ENCODE measurements at places on chromosomes 4 and X.

GRCh38 chr4:139682741-139683151 lies 17.1 kb downstream of the MGST2 start:
- DNase-seq, result no peak

- DNase-seq, result no peak
Measured at GRCh38 chrX:124231451-124231759, 101.1 kb upstream of the TEX13D start.

DNA sequence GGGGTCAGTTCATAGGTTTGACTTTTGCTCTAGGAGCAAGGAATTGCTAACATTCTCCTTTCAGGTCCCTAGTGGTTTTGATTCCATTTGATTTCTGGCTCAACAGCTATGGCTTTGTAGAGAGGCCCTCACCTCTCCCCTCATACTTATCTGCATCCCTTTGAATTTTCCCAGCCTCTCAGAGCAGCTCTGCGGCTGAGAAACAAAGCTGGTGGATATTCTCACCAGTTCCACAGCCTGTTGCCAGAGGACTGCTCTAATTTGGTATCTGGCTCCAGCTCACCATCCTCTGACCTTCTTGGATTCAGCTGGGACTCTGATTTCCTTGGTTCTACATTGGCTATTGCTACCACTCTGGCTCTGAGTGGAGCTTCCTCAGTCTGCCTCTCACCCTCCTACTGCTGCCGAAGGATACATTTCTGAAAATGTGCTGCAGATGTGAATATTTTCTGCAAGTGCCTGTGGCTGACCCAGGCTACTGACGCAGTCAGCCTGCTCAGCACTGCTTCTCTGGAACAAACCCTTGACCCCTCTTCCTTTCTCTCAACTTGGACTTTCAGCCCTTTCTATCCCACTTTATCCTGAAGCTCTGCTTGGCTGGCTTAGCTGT lies 110.9 kb upstream of the ENPEP start:
- no peak for DNase-seq

- DNase-seq, result no peak
Measured at GRCh38 chr4:27145597-27145996, 285.0 kb downstream of the STIM2 start.

DNA sequence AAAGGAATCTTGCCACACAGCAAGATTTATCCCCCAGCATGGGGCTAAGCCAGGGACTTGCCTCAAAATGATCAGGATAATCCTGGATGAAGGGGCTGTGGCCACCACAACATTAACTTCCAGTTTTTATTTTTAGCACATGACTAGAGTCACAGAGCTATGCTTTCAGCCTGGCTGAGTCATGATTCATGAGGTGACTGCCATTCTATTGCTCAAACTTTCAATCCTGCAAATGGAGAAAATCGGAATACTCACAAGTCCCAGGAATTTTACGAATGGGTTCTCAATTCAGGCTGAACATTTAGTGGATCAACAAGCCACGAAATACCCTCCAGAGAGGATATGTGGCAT lies 70.7 kb upstream of the HPGD start:
- DNase-seq, result no peak

DNA sequence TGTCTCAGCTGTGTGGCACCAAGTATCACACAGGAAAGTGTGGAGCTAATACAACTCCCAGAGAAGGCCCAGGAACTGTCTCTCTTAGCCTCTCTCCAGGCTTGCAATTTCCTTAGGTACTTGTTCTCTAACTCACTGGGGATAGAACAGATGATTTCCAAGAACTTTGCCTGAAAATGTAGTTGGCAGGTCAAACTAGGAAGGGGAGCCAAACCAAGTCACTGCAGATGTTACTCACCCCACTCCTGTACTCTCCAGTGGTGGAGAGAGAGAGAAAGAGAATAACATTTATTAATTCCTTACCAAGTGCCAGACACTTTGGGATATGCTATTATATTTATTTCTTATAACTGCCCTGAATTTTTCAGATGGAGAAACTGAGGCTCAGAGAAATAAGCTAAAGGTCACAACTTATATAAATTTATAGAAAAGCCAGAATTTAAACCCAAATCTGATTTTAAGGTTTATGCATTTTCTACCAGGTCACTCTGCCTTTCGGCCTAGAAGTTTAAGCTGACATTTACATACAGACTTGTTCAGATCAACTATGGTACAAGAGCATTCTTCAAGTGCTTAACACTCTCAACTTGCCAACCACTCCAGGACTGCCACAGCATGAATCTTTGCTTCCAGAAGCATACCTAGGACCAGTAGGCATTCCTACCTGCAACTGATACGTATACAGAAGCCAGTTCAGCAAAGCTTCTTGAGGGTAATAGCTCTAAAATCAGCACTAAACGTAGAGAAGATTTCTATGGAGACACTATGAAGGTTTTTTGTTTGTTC lies 248.6 kb upstream of the ETNPPL start:
- no peak for DNase-seq

DNA sequence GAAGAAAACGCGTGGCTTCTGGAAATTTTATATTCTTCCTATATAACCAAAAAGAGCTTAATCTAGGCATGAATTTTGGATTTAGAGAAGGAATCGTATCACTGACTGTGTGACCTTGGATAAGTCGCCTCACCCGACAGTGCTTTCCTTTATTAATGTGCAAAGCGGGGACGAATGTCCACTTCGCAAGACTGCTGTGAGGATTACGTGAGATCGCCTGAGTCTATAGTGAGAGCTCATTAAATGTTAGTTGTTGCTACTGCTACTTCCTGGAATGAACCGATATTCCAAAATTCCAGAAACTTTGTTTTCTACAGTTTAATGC lies 448 bp upstream of the TBC1D8B start:
- no peak for DNase-seq

DNA sequence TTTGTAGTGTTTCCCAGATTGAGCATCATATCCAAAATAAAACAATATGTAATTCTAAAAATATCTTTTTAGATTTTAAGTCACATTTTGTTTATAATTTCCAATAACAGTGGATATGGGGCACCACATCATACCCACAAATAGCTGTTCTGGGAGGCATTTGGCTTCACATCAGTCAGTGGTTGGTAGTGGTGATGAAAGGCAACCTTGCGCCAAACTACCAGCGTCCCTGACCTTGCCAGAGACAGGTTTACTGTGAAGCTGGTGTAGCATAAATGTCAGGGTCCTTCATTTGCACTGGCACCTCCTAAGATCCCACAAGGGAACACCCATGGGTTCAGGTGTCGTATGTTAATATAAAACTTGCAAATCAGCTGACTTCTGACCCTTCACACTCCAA lies 222.2 kb downstream of the DCTD start:
- no peak for DNase-seq

- DNase-seq, result no peak
Measured at GRCh38 chr4:7894677-7895181, 44.9 kb downstream of the AFAP1 start.

DNA sequence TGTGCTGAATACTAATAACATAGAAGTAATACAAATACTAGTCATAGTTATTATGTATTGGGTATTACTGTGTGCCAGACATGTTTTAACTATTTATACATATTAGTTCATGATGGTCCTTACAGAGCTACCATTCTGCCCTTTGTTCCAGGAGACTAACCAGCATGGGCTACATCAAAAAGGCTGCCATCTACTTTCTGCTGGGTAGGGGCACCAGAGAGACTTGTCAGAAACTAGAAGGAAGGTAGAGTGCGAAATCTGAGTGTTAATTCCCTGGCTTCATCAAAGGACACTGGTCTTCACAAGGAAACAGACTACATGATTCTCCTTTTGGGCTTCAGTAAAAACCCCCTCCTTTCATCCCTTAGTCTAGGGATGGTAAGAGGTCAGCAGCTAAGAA lies 347.8 kb downstream of the GBA3 start:
- DNase-seq, result no peak

GRCh38 chr4:6052679-6053078 lies 34.4 kb upstream of the C4orf50 start:
- DNase-seq, result no peak

- DNase-seq, result no peak
Measured at GRCh38 chrX:72306085-72306801, 529 bp upstream of the CITED1 start.

- DNase-seq, result no peak
Measured at GRCh38 chr4:76253511-76253910, 2.0 kb downstream of the FAM47E start.

DNA sequence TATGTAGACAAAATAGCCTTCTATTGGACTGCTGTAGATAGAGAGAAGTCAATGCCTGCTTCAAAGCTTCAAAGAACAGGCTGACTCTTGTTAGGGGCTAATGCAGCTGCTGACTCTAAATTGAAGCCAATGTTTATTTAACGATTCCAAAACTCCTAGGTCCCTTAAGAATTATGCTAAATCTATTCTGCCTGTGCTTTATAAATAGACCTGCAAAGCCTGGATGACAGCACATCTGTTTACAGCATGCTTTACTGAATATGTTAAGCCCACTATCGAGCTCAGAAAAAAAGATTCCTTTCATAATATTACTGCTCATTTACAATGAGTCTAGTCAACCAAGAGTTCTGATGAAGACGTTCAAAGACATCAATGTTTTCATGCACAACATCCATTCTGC lies 54.8 kb upstream of the RBMXL3 start:
- DNase-seq, result no peak

DNA sequence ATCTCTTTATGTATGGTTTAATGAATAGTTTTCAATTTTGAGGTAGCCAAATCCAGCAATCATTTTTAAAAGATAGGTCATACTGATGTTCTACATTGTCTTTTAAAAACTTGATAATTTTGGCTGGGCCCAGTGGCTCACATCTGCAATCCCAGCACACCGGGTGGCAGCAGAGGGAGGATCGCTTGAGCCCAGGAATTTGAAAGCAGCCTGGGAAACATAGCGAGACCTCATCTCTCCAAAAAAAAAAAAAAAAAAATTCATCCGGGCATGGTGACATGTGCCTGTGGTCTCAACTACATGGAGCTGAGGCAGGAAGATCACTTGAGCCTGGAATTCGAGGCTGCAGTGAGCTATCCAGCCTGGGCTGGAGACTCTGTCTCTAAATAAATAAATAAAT lies 419.8 kb downstream of the GALNTL6 start:
- DNase-seq, result no peak

DNA sequence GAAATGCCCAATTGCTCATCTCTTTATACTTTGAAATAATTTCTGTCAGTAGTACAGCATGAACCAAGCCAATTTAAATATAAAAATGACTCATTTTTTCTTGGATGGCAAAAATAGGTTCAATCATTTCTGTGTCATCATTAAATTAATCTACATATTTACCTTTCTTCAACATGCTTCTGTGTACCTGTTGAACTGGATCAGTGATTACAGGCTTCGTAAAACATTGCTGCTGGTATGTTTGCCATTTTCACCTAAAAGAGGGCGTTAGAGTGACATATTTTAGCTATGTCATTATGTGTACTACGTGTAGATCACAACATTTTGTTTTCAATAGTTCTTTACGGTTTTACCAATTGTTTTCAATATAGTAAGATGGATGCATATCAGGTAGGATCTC lies 340.5 kb upstream of the MAOA start:
- DNase-seq, result no peak

DNA sequence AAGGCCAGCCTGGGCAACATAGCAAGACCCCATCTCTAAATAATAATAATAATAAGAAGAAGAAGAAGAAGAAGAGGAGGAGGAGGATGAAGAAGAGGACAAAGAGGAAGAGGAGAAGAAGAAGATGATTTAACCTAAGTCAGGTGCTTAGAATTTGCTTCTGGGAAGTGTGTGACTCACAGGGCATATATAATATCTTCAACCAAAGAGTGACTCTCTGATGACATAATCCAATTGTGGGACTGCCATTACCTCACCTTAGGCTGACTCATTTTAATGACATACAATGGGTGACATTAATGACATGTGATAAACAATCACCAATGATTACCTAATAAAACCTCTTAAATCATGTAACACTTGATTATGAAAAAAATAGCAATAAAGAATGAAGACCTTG lies 32.7 kb upstream of the MBTPS2 start:
- no peak for DNase-seq

DNA sequence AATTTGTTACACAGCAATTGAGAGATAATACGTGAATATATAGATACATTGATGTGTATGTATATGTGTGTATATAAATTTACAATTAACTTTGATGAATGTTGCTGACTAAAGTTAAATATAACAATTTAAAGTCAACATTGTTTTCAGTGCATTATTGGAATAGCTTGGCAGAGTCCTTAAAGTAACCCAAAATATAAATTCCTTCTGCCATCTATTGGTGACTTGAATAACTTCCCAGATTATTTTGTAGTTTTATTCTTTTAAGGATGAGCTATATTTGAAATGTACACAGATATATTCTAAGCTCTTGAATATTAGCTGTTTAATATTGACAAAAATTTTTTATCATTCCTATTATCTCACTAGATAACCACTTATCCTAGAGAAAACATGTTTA lies 298.2 kb upstream of the FSTL5 start:
- no peak for DNase-seq

GRCh38 chrX:50281253-50281652 lies 76.7 kb downstream of the CCNB3 start:
- no peak for DNase-seq

Measured in activated T-helper 1 cell treated with Interleukin-2 at 50 U/mL for 16 hours (primary cell).